ENCODE measurements at places on chromosomes 3 and 15. TPM values are rescaled to one million over a fixed set of nuclear protein-coding genes. Genes with fewer than 3 reads are reported as not detected.

WDR53 gene
- total RNA-seq, result 18.6 TPM

TRNT1 gene
- 22.8 TPM for total RNA-seq

- no peaks in the 10 kb centered on the region for H3K4me1 ChIP-seq
- H3K4me3 ChIP-seq, result no peak overlapping the region
- peaks cover 7% of the 10 kb centered on the region for H3K27me3 ChIP-seq
- DNase-seq, result no peak
- no peaks in the 10 kb centered on the region for H3K36me3 ChIP-seq
- no peak overlapping the region for H3K27ac ChIP-seq
Measured at GRCh38 chr3:108527817-108528216, 17.4 kb upstream of the MYH15 start.

DNA sequence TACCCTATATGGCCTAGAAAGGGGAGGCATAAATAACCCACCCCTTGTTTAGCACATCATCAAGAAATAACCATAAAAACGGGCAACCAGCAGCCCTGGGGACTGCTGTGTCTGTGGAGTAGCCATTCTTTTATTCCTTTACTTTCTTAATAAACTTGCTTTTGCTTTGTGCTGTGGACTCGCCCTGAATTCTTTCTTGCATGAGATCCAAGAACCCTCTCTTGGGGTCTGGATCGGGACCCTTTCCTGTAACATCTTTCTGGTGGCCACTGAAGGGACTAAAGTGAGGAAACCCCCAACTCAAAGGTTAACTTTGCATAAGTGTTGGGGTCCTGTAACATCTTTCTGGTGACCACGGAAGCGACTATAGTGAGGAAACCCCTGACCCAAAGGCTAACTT is 15.7 kb upstream of the HHATL start:
- H3K4me1 ChIP-seq, result no peaks in the 10 kb centered on the region
- no peak overlapping the region for H3K27ac ChIP-seq

- no peaks in the 10 kb centered on the region for H3K4me1 ChIP-seq
- no peaks in the 10 kb centered on the region for H3K36me3 ChIP-seq
- H3K4me3 ChIP-seq, result no peak overlapping the region
Measured at GRCh38 chr3:102577082-102577789, 142.4 kb downstream of the ZPLD1 start.

DNA sequence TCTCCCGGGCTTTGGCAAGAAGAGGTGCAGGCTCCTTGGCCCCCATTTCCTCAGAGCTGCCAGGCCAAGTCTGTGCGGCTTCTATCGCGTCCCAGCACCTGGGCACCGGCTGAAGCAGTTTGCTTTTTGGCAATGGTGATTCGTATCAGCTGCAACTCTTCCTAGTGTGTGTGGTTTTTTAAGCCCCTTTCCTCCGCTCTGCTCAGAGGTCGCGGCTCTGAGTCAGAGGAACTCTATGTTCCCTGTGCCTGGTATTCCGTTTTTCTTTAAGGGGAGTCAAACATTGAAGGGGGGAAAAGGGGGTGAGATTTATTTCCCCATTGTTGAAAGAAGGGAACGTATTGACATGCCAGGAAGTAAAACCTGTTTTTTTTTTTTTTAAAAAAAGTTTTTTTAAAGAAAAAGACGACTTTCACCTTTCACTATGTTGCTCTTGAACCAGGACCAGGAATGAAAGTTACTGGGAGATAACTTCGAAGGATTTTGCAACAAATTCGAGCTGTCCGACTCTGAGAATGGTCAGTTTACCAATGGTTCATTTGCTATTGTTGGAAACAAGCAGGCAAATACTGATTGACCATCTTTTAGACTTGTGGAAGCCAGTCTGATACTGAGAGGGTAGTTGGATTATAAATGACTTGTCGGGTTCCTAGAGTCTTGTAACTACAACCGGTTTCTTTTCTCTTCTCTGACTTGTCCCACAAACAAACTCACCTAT is 1.1 kb downstream of the ARMC8 start:
- no peak for DNase-seq
- H3K27ac ChIP-seq, result peak overlapping the region; percentile 91
- H3K36me3 ChIP-seq, result no peaks in the 10 kb centered on the region

DNA sequence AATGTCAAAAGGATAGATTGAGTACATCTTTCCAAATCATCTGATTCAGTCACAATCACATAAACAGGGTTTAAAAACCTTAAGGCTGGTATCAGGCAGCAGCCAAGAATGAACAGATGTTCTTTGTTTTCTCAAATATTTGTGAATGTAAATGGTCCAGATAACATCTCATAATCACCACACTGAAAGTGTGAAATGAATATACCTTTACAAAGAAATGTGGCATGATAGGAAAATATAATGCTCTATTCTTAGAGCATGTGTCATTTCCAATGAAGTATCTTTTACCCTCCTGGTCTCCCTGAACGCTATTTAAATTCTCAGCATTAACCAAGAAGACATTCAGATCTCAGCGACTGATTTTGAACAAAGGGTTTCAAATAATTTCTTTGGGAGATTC is 8.8 kb upstream of the ACTC1 start:
- H3K36me3 ChIP-seq, result no peaks in the 10 kb centered on the region
- H3K4me3 ChIP-seq, result no peak overlapping the region
- no peak for DNase-seq
- no peaks in the 10 kb centered on the region for H3K4me1 ChIP-seq

DNA sequence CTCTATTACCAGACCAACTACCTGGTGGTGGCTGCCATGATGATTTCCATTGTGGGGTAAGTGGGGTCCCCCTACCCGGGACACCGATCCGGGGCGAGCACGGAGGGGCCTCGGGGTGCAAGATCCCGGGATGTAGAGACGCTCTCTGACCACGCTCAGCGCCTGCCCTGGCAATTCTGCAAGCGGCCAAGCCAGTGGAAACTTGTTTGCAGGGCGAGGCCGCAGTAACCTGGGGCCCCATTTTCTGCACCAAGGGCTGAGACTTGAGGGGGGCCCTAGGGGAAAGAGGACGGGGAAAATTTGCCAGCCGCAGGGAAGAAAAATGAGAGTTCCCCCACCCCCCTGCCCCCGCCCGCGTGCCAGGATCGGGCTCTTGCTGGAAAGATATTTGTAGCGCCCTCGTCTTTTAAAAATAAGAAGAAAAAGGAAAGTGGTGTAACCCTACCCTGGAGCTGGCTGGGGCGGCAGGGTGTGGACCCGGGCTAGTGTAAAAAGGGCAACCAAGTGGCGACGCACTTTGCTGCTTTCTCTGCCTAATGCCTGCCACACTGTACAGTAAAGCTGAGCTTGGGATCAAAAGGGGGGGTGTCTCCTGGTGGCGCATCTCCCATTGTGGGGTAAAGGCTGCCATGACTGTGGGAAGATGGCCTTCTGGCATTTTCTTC is 563 bp downstream of the ARL6IP5 start:
- H3K4me1 ChIP-seq, result peaks cover 54% of the 10 kb centered on the region
- no peaks in the 10 kb centered on the region for H3K27me3 ChIP-seq
- DNase-seq, result no peak
- H3K4me3 ChIP-seq, result peak overlapping the region; percentile 87

Measured in Panc1 (cell line).